Caco-2 (cell line): ENCODE measurements at places on chromosomes 16 and 17.
A peak's percentile ranks its signal among the peaks of the same experiment; 100 is the strongest.

GRCh38 chr17:68603656-68604055 is 2.5 kb upstream of the FAM20A start:
- DNase-seq = no peak

GRCh38 chr17:37490022-37490587 is 414 bp downstream of the DUSP14 start:
- peak; percentile 87 for DNase-seq

- DNase-seq = no peak
Observed at GRCh38 chr16:732936-733335, 6.0 kb downstream of the HAGHL start.

GRCh38 chr16:67336648-67337047 is 10.0 kb downstream of the LRRC36 start:
- no peak for DNase-seq

- DNase-seq = no peak
Observed at GRCh38 chr16:76932541-76933211, 258.3 kb upstream of the MON1B start.

DNA sequence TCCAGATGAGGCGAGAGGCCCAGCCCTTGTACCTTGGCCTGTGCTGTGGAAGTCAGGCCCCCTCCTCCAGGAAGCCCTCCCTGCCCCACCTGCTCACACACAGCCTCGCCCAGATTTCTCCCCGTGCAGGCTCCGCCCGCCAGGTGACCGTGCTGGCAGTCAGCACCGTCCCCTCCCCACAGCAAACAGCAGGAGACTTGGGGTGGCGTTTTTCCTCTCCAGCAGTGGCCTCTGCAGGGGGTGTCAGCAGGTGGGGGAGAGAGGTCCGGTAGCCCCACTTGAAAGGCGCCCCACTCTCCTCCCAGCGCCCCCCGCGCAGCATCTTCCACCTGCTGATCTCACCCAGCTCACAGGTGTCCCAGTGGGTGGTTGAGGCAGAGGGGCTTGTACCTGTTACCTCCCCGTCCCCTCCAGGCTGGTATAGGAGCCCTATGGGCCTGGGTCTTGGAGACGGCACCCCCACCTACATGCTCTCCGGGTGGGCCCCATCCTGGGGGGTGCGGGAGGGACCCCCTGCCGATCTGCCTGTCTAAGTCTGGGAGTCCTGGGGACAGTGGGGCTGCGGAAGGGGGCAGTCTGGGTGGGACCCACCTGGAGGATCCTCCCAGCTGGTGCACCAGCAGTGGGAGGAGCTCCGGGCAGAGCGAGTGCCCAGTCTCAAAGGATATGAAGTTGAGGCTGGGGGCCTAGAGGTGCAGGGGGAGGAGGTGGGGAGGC is 4.2 kb upstream of the C1QTNF8 start:
- no peak for DNase-seq

DNA sequence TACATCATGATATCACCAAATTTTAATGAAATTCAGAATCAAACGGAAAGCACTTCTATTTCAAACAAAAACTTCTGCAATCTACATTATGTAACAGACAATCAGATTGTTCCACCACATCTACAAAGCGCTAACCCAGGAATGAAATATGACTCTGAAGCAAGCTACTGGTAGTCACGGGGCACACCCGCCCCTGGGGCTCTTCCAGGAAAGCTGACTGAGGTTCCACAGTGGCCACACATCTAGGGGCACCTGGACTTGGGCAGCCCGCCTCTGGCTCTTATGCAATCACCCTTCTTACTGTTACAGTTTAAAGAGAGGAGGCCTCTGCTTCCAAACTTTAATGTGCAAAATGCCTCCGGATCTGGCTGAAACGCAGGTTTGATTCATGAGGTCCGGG is 27.5 kb downstream of the ZCCHC14 start:
- no peak for DNase-seq

DNA sequence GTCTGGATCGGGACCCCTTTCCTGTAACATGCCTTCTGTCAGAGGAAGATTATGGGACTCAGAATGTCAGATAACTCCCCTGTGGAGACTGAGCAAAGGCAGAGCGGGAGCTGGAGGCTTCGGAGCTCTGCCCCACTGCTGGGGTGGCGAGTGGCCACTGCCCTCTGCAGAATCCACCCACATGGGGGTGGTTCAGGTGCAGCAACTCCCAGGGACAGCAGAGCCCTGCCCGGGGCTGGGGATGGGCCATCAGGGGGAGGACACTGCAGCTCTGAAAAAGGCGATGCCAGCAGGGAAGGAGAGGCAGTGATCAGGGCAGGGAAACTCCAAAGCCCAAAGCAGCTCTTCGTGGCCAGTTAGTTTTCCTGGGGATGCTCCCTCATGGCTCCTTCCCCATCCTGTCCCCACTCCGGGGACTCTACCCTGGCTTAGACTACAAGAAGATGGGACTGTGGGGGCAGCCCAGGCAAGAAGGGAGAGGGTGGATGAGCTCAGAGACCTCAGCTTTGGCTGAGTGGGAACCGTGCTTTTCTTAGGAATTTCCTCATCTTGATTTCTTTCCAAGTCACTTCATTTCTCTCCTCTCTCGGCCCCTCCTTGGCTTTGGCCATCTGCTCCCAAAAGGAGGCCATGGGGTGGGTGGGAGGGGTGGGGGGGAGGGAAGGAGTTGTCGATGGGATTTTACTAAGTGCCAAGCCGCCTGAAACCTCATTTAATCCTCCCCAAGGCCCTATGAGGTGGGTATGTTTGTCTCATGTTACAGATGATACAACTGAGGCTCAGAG is 4.0 kb downstream of the CA4 start:
- DNase-seq = peak; percentile 22

DNA sequence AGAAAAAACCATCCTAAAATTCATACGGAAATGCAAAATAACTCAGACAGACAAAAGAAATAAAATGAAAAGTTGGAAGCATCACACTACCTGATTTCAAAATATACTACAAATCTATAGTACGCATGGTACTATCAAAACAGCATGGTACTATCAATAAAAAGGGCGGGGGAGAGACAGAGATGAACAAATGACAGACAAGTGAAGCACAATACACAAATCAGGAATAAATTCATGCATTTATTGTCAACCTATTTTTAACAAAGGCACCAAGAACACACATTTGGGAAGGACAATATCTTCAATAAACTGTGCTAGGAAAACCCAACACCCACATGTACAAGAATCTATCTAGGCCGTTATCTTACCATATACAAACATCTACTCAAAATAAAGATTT is 207.4 kb upstream of the WSB1 start:
- no peak for DNase-seq

- DNase-seq = peak; percentile 37
Observed at GRCh38 chr17:72587773-72588511, 467.1 kb downstream of the SOX9 start.

GRCh38 chr16:77599793-77600415 is 122.4 kb upstream of the NUDT7 start:
- DNase-seq = peak; percentile 58

DNA sequence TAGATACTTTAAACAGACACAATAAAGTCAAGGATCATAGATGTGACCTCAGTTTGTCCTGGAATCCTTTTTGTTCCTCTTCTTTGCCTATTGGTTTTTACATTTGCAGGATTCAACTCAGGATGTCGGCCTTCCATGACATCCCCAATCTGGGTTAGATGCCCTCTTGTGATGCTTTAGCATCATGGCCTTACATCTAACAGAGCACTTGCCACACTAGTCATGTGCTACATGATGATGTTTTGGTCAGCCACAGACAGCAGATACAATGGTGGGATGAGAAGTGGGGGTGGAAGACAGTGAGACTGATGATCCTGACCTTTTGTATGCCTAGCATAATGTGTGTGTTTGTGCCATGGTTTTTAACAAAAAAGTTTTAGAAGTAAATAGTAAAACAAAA is 1.8 kb upstream of the SYNRG start:
- no peak for DNase-seq

DNA sequence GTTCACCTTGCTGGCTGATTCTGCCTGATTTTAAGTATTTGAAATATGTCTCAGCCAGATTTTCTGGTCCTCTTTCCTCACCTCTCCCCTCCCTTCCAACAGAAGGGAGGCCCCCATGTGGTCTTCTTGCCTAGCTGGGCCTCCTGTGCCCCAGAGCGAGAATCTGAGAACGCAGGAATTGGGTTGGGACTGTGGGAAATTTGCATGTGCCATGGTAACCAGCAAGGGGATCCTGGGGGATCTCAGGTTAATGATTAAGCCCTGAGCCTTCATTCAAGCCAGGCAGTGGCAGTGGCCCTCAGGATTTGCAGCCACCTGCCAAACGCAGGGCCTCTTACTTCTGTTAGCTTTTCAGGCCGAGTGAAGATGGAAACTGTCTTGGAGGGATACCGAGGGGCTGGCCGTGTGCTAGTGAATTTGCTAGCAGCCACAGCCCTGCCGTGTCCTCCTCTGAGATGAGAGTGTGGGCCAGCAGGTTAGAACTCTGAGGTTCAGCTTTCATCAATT is 40.2 kb downstream of the KSR1 start:
- DNase-seq = peak; percentile 97
